ENCODE measurements at places on chromosomes 3 and 15. TPM values are rescaled to one million over a fixed set of nuclear protein-coding genes. Genes with fewer than 3 reads are reported as not detected.

DNA sequence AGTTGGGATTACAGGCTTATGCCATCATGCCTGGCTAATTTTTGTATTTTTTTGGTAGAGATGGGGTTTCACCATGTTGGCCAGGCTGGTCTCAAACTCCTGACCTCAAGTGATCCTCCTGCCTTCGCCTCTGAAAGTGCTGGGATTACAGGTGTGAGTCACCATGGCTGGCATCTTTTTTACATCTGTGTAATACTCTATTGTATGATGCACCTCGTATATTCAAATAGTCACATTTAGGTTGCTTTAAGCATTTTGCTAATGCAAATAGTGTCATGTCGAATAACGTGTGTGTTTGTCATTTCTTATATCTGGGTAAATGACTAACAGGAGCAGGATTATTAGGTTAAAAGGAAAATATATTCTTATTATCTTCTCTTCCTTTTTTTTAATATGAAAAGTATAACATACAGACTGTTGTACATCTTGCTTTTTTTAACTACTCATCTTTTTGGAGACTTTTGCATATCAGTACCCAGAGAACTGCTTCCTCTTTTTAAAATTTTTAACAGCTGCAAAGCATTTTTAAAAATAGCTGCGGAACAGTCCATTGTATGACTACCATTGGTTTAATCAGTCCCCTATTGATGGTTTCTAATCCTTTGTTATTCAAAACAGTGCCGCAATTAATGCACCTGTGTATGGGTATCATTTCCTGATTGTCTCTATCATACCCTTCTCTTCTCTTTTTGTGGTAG lies 13.4 kb downstream of the SCAMP5 start:
- no peak for DNase-seq

P2RY13 gene
- total RNA-seq: 4.7 TPM

LSAMP gene
- 1.7 TPM for total RNA-seq

DNA sequence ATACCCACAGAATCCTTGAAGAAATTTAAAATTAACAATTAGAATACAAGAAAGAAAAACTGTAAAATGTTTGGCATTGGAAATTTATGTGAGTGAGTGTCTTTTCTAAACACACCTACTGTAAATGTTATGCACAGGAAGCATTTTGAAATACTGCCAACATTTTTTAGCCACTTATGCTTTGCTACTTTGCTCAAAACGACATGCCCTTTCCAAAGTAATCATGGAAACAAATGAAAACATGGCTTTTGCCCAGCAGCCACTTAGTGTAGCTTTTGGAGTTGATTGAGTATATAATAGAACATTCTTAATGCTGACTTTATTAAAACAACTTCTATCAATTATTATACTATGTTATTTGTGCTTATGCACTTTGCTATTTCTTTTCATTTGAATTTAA lies 823.0 kb downstream of the CADM2 start:
- DNase-seq: no peak

DNA sequence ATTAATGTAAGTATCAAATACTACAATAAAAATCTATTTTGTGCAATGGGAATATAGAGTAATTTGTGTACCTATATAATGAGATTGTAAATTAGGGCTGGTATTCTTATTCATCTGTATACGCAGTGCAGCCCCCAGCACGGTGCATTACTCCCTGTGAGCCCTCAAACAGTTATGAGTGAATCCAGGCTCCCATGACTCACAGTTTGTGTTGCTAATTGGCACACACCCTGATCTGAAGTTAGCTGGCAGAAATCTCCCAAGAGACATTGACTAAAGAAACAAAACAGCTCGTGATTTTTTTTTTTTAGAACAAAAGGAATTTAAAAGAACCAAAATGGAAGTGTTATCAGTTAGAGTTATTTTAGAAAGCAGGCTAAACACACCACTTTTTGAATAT lies 15.7 kb downstream of the GK5 start:
- no peak for DNase-seq

GRCh38 chr3:72973031-72973723 lies 23.4 kb upstream of the PPP4R2 start:
- DNase-seq: no peak

- DNase-seq: no peak
Measured at GRCh38 chr3:48544141-48544540, 12.5 kb downstream of the PFKFB4 start.

IMPG2 gene
- 0.13 TPM for total RNA-seq

- no peak for DNase-seq
Measured at GRCh38 chr3:64143409-64144130, 81.7 kb downstream of the PRICKLE2 start.

NECTIN3 gene
- 19.8 TPM for total RNA-seq

RASGRP1 gene
- total RNA-seq: 1.1 TPM

GRCh38 chr3:195601382-195601781 lies 17.6 kb upstream of the APOD start:
- DNase-seq: peak; percentile 0

- no peak for DNase-seq
Measured at GRCh38 chr3:157127831-157128767, 31.8 kb downstream of the CCNL1 start.

KCNMB3 gene
- total RNA-seq: 3.2 TPM

APOD gene
- total RNA-seq: 362 TPM

SERINC4 gene
- 0.22 TPM for total RNA-seq

DNA sequence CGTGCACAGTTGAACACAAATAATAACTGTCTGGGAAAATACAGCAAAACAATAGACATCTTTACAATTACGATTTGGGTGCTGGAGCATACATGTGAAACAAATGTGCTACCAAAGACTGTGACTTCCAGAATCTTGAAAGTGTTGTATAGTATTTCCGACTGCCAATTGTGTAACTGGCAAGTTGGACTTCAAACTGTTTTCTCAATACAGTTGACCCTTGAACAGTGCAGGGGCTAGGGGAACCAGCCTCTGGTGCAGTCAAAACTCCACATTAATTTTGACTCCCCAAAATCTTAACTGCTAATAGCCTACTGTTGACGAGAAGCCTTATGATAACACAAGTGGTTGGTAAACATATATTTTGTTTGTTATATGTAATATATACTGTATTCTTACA lies 904.2 kb downstream of the EPHA3 start:
- no peak for DNase-seq

DNA sequence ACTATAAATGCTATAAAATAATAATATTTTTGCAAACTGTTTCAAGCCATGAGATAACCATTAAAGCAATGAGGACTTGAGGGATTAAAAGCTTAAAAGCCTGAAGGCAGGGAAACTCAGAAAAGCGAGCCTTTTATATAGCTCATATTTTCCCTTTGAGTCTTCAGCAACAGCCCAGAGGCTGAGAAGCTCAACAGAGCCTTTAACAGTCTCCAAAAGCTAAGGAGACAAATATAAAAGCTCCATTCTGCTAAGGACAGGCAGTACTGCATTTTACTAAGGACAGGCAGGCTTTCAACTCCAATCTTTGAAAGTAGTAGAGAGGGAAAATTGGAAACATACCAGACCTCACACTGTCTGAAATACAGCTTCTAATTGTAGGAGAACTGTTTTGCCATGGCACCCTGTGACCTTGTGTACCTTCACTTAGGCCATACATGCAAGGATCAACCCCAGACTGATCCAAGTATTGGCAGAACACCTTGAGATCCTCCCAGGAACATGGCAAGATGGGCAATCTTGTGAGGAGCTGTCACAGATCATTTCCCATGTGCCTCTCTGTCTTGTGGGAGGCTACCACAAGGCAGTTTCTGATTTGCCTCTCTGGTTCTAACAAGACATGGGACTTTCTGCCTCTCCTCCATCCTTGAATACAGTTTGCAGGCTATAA lies 53.1 kb upstream of the ARNT2 start:
- no peak for DNase-seq

KBTBD13 gene
- not detected for total RNA-seq

DNA sequence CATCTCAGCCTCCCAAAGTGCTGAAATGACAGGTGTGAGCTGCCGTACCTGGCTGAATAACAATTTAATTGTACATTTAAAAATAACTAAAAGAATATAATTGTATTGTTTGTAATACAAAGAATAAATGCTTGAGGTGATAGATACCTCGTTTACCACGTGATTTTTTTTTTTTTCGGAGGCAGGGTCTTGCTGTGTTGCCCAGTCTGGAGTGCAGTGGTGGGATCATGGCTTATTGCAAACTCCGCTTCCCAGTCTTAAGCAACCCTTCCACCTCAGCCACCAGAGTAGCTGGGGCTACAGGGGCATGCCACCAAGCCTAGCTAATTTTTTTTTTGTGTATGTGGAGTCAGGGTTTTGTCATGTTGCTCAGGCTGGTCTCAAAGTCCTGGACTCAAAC lies 15.8 kb downstream of the MFN1 start:
- DNase-seq: no peak

DNA sequence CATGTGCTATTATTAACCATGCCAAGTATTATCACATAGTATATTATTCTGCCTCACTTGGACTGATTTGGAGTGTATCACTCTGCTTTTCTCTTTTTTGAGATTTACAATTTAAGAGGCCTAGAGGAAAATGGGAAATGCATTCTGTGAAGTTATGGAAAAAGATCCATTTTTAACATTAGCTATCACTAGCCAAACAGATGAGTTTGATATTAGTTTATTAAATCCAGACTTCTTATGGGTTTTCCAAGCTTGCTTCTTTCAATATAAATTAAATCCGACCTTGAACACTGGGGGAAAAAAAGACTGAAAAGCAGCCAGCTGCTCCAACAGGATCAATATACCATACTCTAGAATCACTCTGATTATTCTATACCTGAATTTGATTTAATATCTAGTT lies 30.1 kb upstream of the PLOD2 start:
- no peak for DNase-seq

GRCh38 chr15:58454950-58455401 lies 23.2 kb downstream of the LIPC start:
- no peak for DNase-seq

GRM2 gene
- 0.22 TPM for total RNA-seq

DNA sequence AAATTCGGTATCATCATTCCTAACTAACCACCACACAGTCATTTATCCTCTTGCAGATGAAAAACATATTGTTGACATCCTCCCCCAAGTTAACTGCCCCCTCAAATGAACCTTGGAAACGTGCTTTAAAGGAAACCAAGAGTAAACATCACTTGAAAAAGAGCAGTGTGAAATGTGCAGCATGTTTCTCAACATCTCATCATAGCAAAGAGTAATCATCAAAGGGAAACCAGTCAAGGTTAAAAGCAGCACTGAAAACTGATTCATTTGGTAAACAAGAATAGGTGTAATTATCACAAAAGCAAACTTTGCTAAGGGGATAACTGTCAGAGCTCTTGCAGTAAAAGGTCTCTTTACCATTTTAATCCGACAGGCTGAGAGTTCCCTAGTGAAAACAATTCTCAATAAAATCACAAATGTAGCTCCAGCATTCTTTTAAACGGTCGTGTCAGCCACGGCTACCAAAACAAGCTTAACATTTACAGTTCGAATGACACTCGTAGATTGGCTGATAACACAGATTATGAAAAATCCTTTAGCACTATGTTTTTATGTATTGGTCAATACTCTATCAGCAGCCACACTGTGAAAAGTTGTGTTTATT lies 461.0 kb downstream of the GBE1 start:
- DNase-seq: no peak

LRRC34 gene
- 3.4 TPM for total RNA-seq

ONECUT1 gene
- not detected for total RNA-seq

RBP2 gene
- total RNA-seq: 5.3 TPM

DNA sequence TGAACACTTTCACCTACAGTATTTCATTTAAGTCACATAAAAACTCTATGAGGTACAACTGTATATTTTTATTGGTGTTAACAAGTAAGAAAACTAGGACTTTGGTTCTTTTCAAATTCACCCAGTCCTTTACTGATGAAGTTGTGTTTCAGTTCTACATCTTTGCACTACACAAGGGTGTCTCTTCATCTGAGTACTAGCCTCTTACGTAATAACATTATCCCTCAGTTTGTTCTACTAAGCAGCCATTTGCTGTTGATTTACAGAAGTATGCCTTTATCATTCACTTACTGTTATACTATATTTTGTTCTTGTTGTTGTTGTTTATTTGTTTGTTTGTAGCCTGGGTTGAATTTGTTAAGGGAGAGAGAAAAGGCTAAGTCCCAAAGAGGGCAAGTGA lies 311.9 kb downstream of the PLOD2 start:
- no peak for DNase-seq

- DNase-seq: peak; percentile 8
Measured at GRCh38 chr15:41125931-41126642, 10.0 kb upstream of the INO80 start.

GRCh38 chr15:46607077-46607476 lies 972.2 kb downstream of the SQOR start:
- no peak for DNase-seq

ZFYVE19 gene
- total RNA-seq: 9.8 TPM

GOLGA6L4 gene
- 4.4 TPM for total RNA-seq

DNA sequence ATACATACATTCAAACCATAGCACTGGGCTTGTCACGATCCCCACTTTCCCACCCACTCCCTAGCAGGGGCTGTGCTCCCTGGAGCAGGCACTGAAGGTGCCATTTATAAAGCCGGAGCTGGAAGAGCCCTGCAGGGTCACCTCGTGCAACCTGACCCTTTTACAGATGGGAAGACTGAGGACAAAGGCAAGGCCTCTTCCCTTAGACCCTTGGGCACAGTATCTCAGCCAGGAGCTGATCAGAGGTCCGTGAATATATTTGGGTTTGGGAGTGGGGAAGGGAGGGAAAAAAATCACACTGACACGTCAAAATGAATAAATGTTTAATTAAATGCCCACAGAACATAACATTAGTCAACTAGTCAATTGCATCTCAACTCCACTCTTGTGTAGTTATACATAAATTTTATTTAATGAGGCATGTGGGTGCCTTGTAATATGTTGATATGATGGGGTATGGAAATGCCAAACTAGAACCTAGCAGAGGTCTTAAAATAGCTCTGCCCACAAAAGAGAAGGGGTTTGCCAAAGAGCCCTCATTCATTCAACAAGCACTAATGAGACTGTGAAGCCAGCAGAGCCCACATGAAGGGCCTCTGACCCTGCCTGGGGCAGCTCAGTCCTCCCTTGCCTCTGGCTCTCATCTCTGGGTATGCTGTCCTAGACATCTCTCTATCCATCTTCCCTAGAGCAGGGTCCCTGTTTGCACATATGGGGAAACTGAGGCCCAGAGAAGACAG lies 119.4 kb downstream of the NUP210 start:
- DNase-seq: no peak

DNA sequence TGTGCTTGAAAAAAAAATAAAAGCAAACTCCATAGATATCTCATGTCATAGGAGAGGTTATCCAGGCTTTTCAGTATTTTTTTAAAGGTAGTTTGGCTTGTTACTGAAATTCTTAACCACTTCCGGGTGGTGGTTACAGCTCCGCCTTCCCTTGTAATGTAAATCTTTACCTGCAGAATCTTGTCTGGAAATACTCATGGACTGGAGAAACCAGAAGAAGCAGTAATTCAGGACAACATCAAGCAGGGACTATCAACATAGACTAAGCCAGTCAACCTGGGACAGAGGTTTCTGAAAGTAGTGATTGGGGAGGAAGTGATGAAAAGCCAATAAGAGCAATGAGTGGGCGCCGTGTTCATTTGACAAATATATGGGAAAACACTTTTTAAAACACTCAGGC lies 78.9 kb upstream of the SKOR1 start:
- DNase-seq: no peak

ZIC4 gene
- not detected for total RNA-seq

TNNC1 gene
- total RNA-seq: not detected

RTP3 gene
- not detected for total RNA-seq

- DNase-seq: no peak
Measured at GRCh38 chr3:190543671-190544070, 29.8 kb downstream of the IL1RAP start.

- DNase-seq: no peak
Measured at GRCh38 chr3:60475096-60475495, 776.2 kb downstream of the FHIT start.
